Common myeloid progenitor, CD34-positive (primary cell): ENCODE measurements at places on chromosomes 5 and 9.

DNA sequence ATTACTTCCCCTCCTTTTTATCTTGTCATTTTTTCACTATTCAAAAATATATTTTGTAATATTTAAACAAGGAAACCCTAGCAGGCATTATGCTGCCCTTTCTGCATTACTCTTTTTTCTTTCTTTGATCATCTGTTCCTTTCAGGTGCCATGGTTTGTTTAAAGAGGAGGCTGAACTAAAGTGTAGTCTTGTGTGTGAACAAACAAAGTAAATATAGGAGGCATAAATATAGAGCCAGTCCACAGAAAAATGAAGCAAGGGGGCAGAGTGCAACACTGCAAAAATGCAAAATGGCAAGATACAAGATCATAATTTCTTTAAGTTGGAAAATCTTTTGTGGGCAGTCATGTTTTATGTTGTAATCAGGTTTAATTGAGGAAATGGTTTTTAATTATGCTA, 947.3 kb upstream of the COX7C start:
- H3K4me1 ChIP-seq, result no peaks in the 10 kb centered on the region
- no peak overlapping the region for H3K4me3 ChIP-seq
- no peaks in the 10 kb centered on the region for H3K36me3 ChIP-seq
- H3K27ac ChIP-seq, result no peak overlapping the region
- no peaks in the 10 kb centered on the region for H3K27me3 ChIP-seq
- DNase-seq, result no peak

DNA sequence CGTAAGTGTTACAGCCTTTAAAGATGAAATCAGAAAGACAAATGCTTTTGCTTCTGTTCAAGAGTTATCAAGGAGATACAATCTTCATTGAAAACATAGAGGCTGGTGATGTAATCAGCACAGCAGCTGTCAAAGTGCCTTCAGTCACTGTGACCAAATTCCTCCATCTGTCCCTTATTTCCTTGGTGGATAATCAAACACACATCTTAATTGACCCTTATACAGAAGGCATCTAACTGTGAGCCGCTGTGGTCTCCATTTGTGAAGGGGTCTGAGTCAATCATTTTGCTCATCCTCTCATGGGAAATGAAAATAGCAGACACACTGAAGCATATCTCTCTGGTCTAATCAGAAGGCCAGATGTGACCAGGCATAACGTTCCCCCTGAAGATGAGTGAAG, 130.1 kb upstream of the TLR4 start:
- no peak for DNase-seq
- no peak overlapping the region for H3K27ac ChIP-seq
- H3K36me3 ChIP-seq, result no peaks in the 10 kb centered on the region
- no peaks in the 10 kb centered on the region for H3K27me3 ChIP-seq
- no peaks in the 10 kb centered on the region for H3K4me1 ChIP-seq
- no peak overlapping the region for H3K4me3 ChIP-seq

DNA sequence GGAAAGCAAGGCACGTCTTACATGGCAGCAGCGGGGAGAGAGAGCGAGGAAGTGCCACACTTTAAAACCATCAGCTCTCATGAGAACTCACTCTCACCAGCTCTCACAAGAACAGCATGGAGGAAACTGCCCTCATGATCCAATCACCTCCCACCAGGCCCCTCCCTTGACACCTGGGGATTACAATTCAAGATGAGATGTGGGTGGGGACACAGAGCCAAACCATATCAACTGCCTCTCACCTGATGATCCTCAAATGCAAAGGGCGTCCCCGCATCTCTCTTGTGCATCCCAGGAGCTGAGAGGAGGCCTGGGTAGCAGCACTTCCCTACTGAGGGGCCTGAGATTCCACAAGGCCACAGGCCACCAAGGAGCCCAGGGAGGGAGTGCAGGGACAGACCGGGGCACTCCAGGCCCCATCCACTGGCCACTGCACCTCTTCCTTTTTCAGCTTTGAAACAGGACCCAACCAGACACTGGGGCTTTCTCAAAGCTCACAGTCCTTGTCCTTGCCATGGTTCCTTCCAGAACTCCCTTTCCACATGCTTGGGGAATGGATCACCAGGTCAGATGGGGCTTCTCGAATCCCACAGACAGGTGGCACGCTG, 54.5 kb upstream of the IL17B start:
- H3K4me1 ChIP-seq, result peaks cover 45% of the 10 kb centered on the region
- no peak overlapping the region for H3K27ac ChIP-seq
- H3K4me3 ChIP-seq, result no peak overlapping the region
- H3K36me3 ChIP-seq, result no peaks in the 10 kb centered on the region

GRCh38 chr5:113257545-113257944, 177.2 kb downstream of the TSSK1B start:
- no peak for DNase-seq
- H3K4me1 ChIP-seq, result no peaks in the 10 kb centered on the region
- no peak overlapping the region for H3K27ac ChIP-seq

GRCh38 chr5:23042226-23042625, 189.1 kb upstream of the CDH12 start:
- no peak overlapping the region for H3K4me3 ChIP-seq
- H3K27me3 ChIP-seq, result no peaks in the 10 kb centered on the region
- H3K4me1 ChIP-seq, result no peaks in the 10 kb centered on the region
- no peaks in the 10 kb centered on the region for H3K36me3 ChIP-seq

DNA sequence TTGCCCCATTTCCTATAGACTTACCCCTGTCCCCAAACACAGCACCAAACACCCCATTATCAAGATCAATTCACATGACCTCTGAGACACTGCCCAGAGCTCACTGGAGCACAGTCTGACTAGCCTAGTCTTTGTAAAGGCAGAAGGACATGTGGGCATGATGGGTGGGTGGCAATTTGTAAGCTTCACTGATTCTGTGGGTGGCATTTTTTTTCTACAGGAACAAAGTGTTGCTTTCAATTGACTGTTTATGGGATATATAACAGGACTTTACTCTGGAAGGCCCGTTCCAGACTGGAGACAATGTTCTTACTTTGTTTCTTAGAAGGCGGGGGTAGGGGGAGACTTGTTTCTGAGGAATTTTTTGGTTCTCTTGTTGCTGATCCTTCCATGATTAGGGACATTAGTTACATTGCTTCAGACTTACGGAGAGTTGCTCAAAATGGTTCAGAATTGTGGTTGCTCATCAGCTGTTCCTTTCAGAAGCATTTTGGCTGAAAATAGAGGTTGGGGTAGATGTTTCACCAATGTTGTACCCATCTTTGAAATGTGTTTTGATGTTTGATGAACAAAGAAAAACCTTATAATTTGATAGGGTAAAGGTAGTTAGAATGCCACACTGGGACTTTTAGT, 20.2 kb downstream of the NNT start:
- H3K27ac ChIP-seq, result no peak overlapping the region
- no peak for DNase-seq
- H3K4me3 ChIP-seq, result no peak overlapping the region
- no peaks in the 10 kb centered on the region for H3K4me1 ChIP-seq
- peaks cover 60% of the 10 kb centered on the region for H3K36me3 ChIP-seq
- no peaks in the 10 kb centered on the region for H3K27me3 ChIP-seq
